ENCODE measurements at places on chromosomes 2 and 18.
A peak's percentile ranks its signal among the peaks of the same experiment; 100 is the strongest.

GRCh38 chr18:65661391-65661790 is 89.4 kb upstream of the CDH7 start:
- DNase-seq, result no peak

DNA sequence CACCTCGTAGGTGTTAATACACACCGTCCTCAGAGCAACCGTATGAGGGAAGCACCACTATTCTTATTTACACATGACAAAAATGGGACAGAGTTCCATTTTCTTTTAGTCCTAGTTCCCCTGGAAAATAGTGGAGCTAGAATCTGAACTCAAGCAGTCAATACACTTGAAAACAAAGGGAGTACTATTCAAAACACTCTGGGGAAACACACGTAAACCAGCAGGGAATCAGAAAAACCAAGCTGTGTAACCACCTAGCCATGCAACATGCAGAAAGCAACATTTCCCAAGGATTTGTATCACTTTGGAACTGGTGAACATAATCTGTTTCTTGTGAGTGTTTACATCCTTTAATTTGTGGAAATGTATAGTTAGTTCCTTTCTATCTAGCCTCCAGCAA is 208.2 kb downstream of the UBE2E3 start:
- no peak for DNase-seq

- no peak for DNase-seq
Measured at GRCh38 chr2:54525321-54525720, 69.2 kb downstream of the SPTBN1 start.

DNA sequence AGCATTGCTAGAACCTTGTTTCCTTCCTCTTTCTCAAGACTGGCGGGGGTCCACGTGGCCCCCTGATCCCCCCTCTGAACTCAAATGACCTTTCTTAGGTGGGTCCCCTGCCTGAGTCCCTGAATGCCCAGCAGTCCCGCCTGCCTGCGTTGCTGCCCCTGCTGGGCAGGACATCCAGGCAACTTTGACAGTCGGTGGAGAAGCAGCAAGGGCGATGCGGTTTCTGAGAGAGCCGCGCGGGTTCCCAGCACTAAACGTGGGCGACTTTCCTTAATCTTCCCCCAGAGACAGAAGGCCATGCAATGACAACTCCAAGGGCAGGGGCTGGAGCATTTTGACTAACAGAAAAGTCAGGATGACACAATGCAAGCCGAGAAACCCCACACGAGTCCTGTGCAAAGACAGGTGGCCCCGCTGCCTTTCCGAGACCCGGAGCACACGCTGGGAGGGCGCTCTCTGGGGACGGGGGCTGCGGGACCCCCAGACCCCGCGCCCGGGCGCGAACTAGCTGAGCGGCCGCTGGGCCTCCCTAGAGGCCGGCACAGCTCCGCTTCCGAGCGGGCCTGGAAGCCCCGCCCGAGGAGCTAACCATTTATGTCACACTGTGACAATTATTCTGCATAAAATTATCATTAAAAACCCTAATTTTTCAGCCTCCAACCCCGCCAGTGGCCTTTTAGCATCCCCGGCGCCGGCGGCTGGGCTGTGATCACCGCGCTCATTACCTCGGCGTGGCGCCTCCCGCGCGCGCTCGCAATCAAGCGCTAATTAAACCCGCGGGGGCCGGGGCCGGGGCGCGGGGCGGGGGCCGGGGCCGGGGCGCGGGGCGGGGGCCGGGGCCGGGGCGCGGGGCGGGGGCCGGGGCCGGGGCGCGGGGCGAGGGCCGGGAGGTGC is 27.4 kb downstream of the ASB18 start:
- peak; percentile 15 for DNase-seq

DNA sequence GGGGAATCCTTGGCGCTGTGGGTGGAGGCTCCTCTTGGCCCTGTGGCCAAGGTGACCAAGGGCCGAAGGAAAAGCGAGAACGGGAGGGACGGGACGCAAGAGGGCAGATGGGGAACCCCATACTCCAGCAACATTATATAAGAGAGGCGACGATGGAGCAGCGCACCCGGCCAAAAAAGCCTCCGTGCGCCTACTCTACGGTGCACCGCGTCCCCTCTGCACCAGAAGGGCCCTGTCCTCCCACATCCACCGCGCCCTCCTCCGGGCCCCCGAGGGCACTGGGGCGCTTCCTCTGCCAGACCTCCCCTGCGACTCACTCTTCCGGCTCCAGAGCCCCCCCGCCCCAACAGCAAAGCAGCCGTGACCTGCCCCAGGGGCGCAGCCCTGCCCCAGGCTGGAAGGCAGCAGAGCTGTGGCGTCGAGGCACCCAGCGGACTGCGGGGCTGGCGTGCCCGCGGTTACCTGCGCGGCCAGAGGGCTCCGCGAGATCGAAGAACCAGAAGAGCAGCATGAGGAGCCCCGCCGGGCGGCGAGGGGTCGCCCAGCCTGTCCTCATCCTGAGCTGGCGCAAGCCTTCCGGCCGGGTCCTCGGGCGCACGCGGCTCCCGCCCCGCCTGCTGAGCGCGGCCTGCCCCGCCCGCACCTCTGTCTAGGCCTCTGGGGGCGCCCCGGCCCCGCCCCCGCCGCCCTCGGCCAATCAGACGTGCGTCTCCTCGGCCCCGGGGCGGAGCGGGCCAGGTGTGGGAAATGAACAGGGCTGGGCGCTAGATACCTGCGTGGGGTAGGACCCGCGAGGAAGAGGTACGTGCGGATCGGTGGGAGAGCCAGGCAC is 106.3 kb upstream of the CD302 start:
- no peak for DNase-seq

DNA sequence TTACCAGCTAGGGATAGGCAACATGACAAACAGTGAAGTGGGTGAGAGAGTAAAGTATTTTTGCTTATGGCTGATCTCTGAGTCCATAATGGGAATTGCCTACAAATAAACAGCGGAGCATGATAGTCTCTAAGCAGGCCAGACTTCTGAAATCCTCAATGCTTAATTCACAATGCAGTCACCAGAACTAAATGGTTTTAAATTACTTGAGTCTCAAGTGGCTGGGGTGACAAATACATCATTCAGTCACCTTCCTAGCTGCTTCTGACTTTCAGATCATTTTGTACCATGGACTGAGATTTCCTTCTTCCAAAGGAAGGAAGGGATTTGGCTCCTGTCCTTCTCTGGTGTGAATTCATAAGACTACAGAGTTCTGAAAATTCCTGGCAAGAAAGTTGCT is 82.8 kb upstream of the RMP24 start:
- no peak for DNase-seq

DNA sequence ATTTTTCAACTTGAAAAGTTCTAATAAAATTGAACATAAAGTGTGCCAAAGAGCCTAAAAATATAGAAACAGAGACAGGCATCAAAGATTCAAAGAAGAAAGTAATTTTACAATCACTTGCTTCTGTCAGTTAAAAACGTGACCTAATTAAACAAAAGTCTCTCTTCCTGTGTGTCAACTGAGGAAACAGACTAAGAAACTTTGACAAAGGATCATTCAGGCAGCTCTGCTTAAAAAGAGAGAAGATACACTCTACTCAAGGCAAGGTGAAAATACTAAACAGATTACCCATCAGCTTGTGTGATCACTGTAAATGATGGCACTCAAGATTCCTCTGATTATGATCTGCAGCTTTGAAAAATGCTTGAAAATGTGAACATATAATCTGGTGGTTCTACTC is 47.8 kb downstream of the DYM start:
- no peak for DNase-seq

- peak; percentile 93 for DNase-seq
Measured at GRCh38 chr2:10302479-10303180, at the start of gene HPCAL1. Gene HPCAL1 (plus strand): TSS chr2:10302904. CDS start chr2:10419758, 116,854 bp downstream.

GRCh38 chr2:64605026-64605471 is 48.7 kb downstream of the SERTAD2 start:
- DNase-seq, result no peak

- peak; percentile 81 for DNase-seq
Measured at GRCh38 chr2:231557571-231558217, 27.4 kb upstream of the NMUR1 start.

DNA sequence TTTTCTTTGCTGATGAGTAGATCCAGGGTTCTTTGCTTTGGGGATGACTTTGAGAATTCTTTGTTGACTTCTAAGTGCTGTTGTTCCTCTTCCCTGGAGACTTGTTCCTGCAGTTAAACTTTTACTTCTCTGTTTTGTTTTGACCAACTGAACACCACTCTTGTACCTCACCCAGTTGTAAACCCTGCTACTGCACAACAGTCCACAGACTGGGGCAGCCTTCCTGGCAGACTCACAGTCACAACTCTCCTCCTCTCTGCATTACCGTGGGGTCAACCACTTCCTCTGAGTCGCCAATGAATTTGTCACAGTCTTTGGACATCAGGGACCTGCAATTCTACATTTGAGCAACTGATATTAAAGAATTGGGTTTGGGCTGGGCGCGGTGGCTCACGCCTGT is 3.8 kb upstream of the SLC8A1 start:
- DNase-seq, result peak; percentile 29

- no peak for DNase-seq
Measured at GRCh38 chr18:22932885-22933205, 283 bp upstream of the RBBP8 start.

DNA sequence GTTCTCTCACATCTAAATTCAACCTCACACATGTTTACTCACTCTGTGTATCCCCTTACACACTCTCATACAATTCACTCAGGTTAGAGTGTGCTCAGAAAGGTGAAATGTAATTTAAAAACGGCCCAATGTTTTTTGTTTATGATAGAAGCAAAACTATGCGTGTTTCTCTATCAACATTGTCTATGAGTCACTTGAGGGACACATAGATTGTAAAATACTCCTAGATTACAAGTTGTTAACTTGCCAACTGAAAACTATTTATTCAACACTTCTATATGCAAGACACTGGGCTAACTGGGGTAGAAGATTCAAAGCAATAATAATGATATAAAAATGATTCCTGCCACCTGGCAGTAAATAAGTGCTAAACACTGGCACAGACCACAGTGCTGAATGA is 24.6 kb downstream of the CCDC195 start:
- DNase-seq, result no peak

DNA sequence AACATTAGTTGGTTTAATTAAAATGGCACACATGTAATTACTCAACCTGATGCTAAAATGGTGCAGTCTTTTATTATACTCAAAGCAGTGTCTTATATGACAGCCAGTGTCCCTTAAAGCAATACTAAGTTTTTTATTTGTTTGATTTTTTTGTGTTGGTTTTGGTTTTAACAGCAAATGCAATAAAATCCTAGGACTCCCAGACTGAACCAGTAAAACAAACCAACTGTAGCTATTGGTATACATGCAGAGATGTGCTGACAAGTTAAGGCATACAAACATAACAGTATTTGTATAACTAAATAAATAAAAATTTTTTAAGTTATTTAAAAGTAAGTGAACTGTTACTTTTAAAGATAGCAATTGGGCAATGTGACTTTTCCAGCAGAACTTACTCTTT is 387.7 kb downstream of the RND3 start:
- no peak for DNase-seq

GRCh38 chr18:7072593-7072992 is 45.0 kb downstream of the LAMA1 start:
- no peak for DNase-seq

DNA sequence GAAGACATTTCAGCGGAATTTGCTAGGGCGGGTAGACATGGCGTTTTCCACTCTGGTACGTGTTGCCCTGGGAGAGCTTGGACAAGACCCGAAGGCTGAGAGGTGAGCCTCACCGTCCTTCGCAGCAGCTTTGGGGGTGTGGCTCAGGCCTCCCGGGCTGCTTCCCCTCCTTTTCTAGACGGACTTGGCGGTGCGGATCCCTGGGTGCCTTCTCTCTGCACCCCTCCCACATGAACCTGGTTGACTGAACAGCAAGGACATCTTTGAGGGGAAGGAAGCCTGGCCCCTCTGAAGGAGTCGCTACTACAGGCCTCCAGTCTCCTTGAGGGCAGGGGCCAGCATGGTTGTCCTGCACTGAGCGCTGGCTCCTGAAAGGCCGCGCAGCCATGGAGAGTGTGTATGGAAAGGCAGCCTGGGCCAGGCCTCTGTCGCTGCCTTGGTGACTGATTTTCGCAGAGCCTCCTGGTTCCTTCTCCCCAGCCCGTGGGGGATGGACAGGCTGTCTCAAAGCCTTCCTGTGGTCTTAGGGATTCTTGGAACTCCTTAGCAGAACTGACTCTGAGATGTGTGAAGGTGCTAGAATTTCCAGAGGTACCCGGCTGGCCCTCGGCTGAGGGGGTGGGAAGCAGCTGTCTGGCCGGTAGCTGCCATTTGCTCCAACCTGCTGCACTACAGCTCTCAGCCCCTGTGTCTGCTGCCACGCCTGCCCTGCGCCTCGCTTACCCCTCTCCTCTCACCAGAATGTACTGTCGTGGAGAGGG is 9.9 kb downstream of the CNNM4 start:
- no peak for DNase-seq

DNA sequence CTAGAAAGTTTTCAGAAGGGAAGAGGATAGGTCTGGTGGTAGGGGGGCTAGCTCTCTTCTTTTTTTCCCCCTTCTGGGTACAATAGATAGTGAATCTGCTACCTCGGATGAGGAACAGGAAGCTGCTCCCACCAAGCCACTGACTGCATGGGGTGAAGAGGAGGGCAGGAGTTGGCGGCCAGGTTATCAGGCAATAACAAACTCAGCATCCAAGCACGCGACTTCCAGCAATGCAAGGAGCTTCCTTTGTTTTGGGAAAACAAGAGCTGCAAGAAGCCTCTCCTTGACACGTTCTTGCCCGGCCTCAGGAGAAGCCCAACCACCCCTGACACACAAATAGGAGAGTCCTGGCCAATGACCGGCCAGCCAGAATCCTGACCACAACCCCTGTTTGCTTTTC is 32.2 kb downstream of the NHEJ1 start:
- peak; percentile 73 for DNase-seq

DNA sequence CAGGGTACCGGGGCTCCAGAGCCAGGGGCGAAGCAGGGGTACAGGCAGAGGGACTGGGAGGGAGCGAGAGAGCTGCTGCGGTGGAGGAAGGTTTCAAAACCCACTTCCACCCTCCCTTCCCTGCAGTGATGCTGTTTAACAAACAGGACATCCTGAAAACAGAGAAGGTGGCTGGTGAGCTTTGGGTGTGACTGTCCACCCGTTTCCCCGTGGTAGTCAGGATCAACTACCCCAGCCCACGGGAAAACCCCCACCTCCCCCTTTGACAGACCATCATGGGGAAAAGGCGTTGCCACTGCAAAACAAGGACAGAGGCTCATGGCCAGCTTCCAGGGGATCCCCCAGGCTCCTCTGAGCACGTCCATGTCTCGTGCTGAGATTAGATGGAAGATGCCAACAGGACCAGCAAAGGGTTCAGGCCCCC is 12.9 kb downstream of the TMEM185B start:
- no peak for DNase-seq

DNA sequence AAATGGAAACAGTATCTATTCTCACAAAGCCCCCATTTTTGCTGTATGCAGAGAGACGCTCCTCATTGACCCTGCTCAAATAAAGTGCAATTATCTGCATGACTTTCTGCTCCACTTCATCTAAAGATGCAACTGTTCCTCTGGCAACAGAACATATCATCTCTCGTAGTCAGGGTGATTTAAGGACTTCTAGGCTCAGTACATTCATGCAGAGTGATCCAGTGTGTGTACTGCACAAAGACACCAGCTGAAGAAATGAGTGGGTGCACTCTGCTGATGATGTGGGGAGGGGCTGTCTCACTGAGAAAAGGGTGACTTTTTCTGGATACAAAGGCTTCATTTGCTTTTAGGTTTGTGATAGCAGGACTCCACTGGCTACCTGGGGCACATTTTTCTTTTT is 355.2 kb downstream of the GALNT13 start:
- DNase-seq, result no peak

GRCh38 chr2:2799151-2799697 is 468.1 kb upstream of the MYT1L start:
- no peak for DNase-seq

- DNase-seq, result no peak
Measured at GRCh38 chr2:225920621-225921220, 521.2 kb downstream of the NYAP2 start.

GRCh38 chr2:168717790-168718502 is 84.5 kb upstream of the NOSTRIN start:
- no peak for DNase-seq
